ENCODE measurements at places on chromosomes 12 and 14.

- DNase-seq = no peak
These were observed 28.5 kb upstream of the TUBA1C start for GRCh38 chr12:49236423-49236822.

GRCh38 chr12:179131-179884 is 34.6 kb downstream of the SLC6A12 start:
- no peak for DNase-seq

DNA sequence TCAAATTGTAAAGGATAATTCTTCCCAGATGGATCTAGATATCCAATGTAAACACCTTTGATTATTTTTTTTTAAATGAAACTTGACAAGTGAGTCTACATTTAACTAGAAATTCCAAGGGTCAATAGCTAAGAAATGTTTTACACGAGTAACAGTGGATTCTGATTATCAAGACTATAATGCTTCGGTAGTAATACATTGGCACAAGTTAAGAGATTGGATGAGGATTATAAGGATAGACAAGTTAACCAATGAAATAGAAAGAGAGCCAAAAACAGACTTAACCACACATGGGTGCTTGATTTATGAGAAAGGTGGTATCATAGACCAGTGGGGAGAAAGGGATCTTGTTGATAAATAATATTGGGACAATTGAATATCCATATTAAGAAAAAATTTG is 40.3 kb upstream of the PCED1B start:
- DNase-seq = no peak

- DNase-seq = no peak
These were observed 626.6 kb upstream of the TMEM132C start for GRCh38 chr12:127640181-127640886.

- DNase-seq = no peak
These were observed 51.8 kb downstream of the PPP2R5C start for GRCh38 chr14:101813171-101813759.

- DNase-seq = no peak
These were observed 26.7 kb downstream of the SPX start for GRCh38 chr12:21552635-21553328.

GRCh38 chr14:33014710-33015109 is 76.0 kb downstream of the NPAS3 start:
- DNase-seq = no peak

GRCh38 chr12:81757731-81758365 is 1.3 kb downstream of the PPFIA2 start:
- no peak for DNase-seq

DNA sequence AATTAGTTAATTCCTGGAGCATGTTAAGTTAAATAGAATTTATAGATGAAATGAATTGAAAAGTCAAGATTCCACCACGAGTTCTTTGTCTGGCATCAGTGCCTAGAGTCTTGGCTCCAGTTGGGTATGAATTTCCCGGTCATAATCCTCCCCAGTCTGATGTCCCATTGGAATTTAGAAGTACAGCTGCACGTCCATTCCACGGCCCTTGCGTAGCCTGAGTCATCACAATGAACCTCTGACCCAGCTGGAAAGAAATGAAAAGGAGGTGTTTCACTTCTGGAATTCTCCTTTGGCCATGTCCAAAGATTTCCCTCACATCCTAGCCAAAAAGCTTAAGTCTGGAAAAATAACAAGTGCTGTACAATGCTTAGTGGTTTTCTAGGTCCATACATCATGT is 122.7 kb downstream of the KICS2 start:
- no peak for DNase-seq

DNA sequence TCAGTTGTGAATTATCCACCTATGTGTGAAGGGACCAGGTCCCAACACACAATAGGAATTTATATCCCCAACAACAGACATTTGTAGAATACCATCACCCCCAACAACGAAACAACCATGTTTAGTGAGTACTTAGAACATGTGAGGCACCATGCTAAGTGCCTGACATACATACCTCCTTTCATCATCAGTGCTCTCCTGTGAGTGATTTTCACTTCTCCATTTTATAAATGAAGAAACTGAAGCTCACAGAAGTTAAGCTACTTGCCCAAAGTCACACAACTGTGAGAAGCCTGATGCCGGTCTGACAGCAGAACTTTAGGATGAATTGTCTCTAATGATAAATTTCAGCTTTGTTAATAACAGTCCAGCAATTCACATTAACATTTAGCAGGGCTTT is 35.4 kb downstream of the SPTB start:
- no peak for DNase-seq

DNA sequence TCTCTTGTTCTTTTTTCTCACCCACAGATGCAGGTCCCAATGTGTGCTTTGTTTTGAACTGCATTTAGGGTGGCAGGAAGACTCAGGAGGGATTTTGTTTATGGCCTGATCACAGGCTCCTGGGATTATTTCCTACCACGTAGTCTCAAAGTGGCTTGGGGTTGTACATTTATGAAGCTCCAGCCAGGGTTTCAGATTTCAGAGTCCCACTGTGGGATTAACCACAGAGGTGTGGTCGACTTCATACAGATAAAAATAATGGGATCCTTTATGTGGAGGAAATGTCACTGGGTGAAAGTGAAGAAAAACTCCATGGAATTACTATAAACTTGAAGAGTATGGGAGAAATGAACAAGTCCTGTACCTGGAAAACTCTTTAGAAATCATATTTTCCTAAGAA is 14.2 kb upstream of the PPP1R1A start:
- no peak for DNase-seq

- DNase-seq = no peak
These were observed 67.4 kb upstream of the ACTN1 start for GRCh38 chr14:69046476-69046860.

- no peak for DNase-seq
These were observed 94.2 kb downstream of the SINHCAF start for GRCh38 chr12:31231611-31232360.

DNA sequence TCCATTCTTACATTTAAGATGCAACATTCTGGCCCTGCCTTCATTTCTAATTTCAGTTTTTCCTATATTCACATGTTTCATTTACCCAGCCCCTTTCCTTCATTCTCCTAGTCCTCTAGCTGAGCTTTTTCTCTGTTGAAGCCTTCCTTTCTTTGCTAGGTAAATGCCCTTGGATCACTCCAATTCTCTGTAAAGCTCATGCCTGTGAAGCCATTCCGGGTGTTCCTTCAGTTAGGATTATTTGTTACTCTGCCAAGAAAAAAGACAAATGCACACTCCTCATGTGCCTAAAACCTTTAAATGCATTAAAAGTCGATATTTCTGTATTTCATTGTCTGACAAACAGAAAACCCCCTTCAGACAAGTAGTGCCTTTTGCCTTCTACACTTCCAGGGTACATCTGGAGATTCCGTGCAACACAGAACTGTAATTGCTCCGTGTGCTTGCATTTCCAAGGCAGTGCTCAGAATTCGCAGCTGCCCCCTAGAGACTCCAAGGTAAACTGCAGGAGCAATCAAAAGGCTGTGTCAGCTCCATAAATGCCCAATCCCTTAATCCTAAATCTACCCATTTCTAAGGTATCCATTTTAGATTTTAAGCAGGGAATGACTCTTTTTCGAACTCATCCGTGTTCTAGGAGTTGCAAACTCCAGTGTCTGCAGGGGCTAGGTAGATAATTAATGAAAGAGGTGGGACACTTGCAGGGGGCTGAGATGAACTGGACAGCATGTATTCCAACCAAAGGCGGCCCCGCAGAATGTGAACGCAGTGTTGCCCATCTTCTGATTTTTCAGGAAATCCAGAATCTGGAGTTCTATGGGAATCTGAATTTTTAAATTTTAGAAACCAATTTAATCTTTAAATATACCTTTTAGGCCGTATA is 320.2 kb downstream of the GRIN2B start:
- DNase-seq = no peak

GRCh38 chr12:104526320-104526719 is 69.6 kb downstream of the CHST11 start:
- DNase-seq = no peak

DNA sequence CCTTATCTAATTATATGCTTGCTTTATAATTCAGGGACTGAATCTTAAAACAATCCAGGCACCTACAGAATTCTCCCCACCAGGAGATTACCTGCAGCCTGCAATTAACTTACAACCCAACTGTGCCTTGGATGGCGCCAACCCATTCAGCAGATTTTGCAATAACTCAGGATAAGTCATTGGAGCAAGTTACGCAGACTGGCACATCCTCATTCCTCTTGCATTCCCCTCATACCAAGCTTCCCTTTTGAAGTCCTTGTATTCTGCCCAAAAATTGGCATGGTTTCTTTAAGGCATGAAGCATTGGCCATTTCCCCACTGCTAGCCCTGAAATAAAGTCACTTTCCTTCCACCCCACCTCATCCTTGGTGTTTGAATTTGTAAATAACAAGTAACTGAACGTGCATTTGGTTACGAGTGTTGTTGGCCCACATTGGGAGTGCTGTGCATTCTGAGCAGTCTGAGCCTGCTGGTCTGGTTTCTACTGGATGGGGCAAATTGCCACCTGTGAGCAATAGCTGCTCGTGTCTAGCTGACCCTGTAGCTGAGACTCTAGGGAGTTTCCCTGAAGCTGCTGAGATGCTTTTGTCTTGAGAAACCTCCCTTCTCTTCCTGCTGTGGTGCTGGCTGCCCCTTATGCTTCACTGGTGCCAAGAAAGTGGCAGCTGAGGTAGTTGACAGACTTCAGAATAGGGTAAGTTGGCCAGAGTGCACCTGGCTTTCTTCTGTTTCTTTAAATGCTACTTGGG is 99.2 kb upstream of the SCAF11 start:
- peak; percentile 72 for DNase-seq

GRCh38 chr12:71652656-71653055 is 11.0 kb downstream of the ZFC3H1 start:
- no peak for DNase-seq

DNA sequence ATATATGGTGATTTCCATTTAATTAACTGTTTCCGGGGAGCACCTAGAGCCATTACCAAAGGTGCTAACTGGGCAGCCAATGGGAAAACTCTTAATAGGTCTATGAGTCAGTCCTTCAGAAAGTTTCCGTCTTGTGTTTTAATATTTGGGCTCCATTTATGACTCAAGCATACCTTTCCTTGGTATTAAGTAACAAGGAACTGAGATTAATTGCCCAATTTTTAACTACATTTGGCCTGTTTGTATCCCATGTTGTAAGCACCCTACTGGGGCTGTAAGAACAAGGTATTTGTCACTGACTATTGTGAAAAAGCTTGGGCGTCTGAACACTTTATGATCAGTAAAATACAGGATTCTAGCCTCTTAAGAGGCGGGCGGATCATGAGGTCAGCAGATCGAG is 62.8 kb upstream of the FOXN3 start:
- peak; percentile 67 for DNase-seq

- DNase-seq = no peak
These were observed 65.5 kb downstream of the PELI2 start for GRCh38 chr14:56183631-56184157.

DNA sequence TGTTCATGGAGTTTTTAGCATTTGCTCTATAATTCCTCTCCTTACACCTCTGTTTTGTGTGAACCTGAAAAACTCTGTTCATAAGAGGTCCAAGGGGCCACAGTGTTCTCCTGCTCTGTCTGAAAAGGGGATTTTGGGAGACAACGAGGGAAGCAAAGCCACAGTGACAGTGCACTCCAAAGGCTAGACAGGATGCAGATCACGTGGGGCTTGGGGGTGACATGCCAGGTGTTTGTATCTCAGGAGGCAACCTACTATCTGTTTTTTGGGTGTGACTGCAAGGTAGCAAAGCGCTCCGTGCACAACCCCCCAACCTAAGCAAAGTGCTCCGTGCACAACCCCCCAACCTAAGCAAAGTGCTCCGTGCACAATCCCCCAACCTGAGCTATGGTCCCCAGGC is 5.1 kb upstream of the CHD4 start:
- no peak for DNase-seq

GRCh38 chr12:53623548-53624385 is 2.4 kb downstream of the ATF7 start:
- DNase-seq = no peak

- DNase-seq = no peak
These were observed 891 bp downstream of the SPRYD4 start for GRCh38 chr12:56469007-56469930.

- DNase-seq = peak; percentile 65
These were observed 81.5 kb upstream of the TMCC3 start for GRCh38 chr12:94731733-94732360.

DNA sequence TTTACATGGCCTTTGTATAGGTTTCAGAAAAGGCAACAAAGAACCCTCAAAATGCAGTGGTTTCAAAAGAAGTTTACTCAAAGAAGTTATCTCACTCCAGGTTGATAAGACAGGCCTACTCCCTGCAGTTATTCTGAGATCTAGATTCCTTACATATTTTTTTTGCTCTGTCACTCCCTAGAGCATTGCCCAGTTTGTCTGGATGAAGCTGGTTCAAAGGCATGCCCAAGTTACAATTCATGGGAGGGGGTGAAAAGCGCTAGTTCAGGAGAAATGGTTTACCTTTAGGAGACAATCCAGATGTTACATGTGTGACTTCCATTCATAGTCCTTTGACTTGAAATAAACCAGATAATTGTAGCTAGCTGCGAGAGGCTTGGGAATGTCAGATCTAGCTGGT is 115.0 kb downstream of the TPH2 start:
- DNase-seq = no peak

GRCh38 chr14:72925171-72925759 is 999 bp upstream of the DCAF4 start:
- DNase-seq = no peak

- DNase-seq = no peak
These were observed at the start of gene TDRD9 for GRCh38 chr14:103928011-103928890. Gene TDRD9, plus strand, starts transcription at chr14:103928456. Its CDS starts 54 bp downstream, at chr14:103928510.

DNA sequence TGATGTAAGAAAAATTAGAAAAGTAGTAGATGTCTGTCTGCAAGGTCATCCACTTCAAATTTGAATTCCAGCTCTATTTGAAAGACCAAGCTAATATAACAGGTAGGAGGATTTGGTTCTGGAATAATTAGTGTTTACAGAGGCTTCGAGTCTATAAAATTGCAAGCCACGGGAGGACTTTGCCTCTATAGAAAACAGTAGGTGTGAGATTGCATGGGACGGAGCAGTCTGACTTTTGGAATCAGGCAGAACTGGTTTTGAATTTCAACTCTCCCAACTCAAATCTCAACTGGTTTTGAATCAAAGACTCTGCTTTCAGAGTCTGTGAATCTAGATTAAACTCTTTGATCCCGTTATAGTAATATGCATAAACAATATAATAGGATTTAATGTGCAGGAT is 82.4 kb downstream of the PIK3C2G start:
- DNase-seq = no peak

DNA sequence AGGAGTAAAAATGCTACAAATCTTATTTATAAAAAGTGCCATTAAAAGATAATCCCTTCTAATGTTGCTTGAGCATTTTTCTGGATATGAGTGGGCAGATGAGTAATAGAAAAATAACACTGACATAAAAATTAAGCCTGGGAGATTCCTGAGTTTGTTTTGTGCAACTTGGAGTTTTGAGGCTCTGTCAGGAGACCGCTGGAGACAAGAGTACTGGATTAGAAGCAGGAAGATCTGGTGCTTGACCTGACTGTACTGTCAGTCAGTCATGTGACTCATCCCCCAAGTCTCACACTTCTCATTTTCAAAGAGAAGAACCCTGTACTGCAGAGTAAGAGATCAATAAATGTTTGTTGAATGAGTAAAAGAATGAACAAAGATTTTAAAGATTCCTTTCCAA is 29.4 kb downstream of the ANO4 start:
- DNase-seq = peak; percentile 20

- DNase-seq = no peak
These were observed 74.4 kb downstream of the DAAM1 start for GRCh38 chr14:59262717-59263454.

Measured in epithelial cell of prostate (primary cell).